ENCODE measurements at places on chromosomes 5 and 9.

GRCh38 chr9:135007601-135008000, 79.9 kb upstream of the OLFM1 start:
- DNase-seq = no peak

DNA sequence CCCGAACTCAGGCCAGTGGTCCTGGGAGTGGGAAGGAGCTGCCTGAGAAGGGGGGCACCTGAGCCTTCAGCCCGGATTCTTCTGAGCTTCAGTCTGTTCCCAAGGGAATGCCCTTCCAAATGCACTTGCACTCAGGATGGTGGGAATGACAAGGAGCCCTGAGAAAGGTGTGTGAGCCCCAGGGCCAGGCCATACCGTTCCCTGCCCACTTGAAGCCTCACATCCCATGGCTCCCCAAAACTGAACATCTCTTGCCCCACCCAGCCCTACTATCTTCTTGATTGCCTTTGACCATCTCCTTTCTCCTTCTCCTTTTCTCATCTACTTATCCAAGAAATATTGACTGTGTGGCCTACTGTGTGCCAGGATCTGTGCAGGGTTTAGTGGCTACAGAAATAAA, 84.4 kb upstream of the HSPA9 start:
- no peak for DNase-seq

GRCh38 chr5:1836891-1837880, 36.0 kb downstream of the NDUFS6 start:
- no peak for DNase-seq

GRCh38 chr9:91073811-91074771, 272.5 kb downstream of the SYK start:
- no peak for DNase-seq

- no peak for DNase-seq
Observed at GRCh38 chr9:3127564-3127963, 283.7 kb upstream of the PUM3 start.

GRCh38 chr5:95788493-95788892, 34.0 kb downstream of the GLRX start:
- DNase-seq = no peak

- no peak for DNase-seq
Observed at GRCh38 chr9:38445154-38446043, 21.1 kb upstream of the IGFBPL1 start.

DNA sequence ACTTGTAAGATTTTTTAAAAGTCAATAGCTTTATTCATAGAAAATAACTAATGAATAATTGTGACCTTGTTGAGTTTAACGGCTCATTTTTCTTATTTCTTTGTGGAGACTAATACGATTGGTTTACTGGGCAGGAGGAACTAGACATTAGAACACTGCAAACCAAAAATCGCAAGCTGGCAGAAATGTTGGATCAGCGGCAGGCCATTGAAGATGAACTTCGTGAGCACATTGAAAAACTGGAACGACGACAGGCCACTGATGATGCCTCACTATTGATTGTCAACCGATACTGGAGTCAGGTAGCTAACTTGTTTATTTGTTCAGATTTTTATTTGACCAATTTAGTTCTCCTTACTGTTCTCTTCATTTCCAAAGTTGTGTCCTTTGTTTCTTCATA, 6.4 kb downstream of the RNF20 start:
- no peak for DNase-seq

DNA sequence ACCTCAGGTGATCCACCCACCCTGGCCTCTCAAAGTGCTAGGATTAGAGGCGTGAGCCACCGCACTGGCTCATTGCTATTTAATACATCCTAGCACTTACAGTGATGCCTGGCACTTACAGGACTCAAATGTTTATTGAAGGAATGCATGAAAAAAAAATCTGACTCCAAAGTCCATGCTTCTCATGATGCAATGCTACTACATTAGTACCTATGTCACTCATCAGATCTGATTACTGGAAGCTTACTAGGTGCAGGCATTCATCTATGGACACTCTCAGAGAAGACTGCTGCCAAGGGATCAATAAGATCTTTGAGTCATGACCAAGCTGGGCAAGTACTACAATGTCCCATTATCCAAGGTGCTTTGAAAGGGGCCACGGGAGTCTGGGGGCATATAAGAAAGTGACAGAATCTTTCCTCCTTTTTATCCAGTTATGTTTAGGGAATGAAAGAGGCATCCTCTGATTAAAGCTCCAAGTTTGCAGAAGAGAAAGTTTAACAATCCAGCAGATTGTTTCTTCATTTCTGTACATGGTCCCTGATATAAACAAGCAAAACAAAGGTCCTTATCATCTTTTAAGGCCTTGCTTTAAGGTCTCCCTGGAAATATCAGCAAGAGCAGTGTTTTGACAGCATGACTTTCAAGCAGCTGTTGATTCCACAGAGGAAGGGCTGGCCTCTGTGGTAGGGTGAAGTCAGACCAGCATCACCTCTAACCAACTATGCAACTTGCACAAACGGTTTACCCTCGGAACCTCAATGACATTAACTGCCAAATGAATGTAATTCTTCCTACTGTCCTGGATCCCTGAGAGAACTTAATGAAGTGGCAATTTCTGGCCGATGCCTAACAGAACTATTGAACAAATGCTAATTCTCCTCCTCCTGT, 35.9 kb downstream of the ARPC5L start:
- DNase-seq = no peak

GRCh38 chr5:142821733-142822487, 51.7 kb downstream of the ARHGAP26 start:
- peak; percentile 42 for DNase-seq

GRCh38 chr5:54570916-54571315, 53.4 kb downstream of the SNX18 start:
- no peak for DNase-seq

DNA sequence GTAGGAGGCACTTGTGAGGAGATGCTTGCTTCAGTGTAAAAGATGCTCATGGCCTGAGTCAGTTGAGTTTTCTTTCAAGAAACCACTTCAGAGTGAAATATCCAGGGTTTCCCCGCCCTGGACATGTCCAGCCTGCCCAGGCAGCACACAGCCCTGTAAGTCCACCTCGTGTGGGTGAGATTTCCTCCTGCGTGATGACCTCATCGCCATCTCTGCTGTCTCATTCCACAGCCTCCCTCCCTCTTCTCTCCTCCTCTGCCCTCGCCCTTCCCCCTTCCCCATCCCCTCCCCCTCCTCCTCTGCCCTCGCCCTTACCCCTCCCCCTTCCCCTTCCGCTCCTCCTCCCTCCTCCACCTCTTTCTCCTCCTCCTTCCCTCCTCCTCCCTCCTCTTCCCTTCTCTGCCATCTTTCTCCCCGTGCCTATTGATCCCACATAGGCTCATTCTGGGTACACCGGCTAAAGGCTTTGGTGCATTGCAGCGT, 34.0 kb upstream of the NCS1 start:
- no peak for DNase-seq

GRCh38 chr9:84711936-84712335, 42.4 kb downstream of the NTRK2 start:
- no peak for DNase-seq

DNA sequence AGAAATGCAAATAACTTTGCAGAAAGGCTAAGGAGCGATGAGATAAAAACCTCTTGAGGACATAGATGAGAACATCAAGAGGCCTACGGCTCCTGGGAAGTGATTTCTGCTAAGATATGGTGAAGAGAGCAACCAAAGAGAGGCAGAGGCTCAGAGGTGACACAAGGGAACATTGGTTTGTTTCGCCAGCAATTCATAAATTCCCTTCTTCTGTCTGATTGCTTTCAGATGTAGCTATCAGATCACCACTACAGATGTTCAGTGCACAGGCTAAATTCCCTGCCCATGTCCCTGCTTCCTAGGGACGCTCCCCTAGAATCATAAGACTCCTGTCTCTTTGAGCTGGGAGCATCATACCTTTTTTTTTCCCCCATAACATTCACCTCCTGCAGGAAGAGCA, 11.2 kb downstream of the AGXT2 start:
- no peak for DNase-seq

DNA sequence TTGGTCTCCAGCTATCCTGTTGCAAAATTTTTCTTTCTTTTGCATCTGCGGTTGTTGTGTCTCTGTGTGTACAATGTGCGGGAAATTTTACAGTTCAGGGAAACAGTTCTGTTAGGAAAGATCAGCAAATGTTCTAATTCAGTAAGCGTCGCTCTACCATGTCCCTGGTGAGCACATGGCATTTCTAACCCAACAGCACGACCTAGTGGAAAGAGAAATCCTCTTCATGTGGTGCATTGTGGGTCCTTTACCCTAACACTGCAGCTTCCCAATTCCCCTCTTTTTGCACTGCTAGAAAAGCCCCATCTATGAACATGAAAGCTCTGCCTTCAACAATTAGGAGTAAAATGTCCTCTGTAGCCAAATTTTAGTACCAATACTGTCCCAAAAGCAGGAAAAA, 974.2 kb upstream of the CDH9 start:
- no peak for DNase-seq

DNA sequence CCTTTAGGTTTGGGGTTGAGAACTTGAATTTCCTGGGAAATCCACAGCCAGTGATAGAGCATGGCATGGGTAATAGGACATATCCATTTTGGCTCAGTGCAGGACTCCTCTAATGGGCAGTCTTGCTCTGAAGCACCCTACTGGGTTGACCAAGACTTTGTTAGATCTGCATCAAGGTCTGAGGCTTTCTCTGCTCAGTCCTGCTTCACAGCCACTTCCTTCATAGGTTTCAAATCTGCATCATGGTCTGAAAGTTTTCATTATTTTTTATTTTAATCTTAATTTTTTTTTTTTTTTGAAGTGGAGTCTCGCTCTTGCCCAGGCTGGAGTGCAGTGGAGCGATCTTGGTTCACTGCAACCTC, 36.5 kb downstream of the KIF2A start:
- DNase-seq = no peak

GRCh38 chr9:37840560-37841194, 40.1 kb downstream of the DCAF10 start:
- DNase-seq = no peak

DNA sequence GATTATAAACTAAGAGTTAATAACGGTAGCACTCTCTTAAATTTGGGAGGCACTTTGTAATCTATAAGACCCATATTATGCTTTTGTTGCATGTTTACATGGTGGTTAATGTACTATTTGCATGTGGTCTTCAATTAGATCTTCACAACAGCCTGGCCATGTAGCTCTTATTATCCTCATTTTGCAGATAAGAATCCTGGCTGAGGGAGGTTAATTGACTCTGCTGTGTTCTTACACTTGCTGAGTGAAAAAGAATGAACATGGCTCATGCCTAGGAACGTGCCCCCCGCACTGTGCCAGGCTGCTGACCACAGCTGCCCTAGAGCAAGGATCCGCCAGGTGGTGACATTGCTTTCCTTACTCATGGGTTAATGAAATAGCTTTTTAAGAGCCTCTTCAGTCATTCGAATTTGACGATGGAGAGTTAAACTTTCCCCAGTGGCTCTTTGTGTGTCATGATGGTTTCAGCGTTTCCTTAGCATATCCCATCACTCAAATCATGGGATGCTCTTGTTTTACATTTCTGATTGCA, 97.9 kb downstream of the CDH6 start:
- DNase-seq = no peak

GRCh38 chr5:172766287-172767108, 4.5 kb downstream of the DUSP1 start:
- DNase-seq = peak; percentile 92

DNA sequence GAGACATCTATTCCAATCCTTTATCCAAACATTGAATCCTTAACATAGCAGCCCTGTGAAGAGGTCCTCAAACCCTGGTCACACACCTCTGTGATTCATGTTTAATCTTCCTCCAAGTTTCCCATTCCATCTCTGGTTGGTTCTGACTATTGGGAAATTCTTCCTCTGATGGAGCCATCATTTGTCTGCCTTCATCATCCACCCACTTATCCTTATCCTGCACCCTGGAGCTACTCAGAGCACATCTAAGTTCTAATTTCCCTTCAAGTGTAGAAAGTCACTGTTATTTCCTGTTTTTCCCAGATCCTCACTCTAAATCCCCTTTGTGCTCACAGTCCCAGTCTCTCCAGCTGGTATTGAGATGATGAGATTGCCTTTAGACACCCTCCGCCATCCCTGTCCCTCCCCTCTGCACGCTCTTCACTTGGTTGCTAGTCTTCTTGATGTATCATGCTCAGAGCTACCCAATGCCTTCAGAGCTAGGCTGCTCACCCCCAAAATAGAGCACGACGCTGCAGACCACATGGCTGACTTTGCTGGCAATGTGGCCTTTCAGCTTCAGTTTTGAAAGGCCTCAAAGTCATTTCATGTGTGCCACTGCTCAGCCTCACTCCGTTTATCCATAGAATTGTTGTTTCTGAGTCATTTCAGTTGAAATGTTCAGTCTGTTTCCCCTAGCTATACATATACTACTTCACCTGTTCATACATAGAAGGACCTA, 154.3 kb downstream of the PALM2AKAP2 start:
- DNase-seq = no peak

- DNase-seq = no peak
Observed at GRCh38 chr9:36854751-36855150, 179.3 kb downstream of the PAX5 start.

DNA sequence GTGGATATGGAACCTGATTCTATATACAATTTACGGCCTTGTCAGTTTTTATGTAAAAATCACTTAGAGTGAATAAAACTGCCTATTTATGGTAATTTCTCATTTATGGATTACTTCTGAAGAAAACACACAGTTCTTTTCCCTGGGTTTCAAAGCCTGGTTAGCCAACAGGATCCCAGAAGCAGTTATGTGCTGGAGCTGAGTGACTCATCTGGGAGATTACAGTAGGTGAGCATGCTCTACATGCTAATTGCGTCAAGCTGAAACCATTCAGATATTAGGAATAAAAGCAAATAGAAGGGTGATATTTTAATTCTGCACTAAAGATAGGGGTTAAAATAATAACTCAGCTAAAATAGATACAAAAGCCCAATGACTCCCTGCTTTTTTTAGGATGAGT, 47.8 kb downstream of the PDE4D start:
- DNase-seq = no peak

DNA sequence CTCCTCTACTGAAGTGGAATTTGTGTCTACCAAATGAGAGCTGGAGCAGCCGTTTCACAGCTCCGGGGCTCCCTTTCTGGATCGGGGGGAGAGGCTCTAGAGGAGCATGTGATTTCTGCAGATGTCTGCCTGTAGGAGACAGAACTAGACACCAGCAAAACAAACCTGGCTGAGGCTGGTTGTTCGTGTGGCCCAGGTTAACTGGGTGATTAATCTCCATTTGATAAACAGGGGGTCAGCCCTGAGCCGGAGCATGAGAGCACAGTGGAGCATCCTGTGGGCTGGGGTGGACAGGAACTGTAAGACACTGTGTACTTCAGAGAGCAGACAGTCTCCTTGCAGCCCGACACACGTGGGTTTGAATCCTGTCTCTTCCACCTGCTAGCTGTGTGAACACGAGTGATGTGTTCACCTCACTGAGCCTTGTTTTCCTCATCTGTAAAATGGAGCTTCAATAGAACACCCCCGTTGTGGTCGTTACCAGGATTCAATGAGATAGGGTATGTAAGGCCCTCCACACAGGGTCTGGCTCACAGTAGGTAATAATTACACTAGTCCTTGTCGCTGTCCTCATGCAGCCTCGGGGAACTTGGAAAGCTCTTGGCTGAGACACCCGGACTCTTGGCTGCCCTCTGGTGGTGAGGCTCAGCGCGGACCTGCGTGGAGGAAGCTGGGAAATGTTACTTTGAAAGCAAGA, 12.9 kb downstream of the CXCL14 start:
- no peak for DNase-seq

Data from brain pericyte (primary cell).